ENCODE measurements at places on chromosomes 6 and 20. TPM values are rescaled to one million over a fixed set of nuclear protein-coding genes. Genes with fewer than 3 reads are reported as not detected.

DNA sequence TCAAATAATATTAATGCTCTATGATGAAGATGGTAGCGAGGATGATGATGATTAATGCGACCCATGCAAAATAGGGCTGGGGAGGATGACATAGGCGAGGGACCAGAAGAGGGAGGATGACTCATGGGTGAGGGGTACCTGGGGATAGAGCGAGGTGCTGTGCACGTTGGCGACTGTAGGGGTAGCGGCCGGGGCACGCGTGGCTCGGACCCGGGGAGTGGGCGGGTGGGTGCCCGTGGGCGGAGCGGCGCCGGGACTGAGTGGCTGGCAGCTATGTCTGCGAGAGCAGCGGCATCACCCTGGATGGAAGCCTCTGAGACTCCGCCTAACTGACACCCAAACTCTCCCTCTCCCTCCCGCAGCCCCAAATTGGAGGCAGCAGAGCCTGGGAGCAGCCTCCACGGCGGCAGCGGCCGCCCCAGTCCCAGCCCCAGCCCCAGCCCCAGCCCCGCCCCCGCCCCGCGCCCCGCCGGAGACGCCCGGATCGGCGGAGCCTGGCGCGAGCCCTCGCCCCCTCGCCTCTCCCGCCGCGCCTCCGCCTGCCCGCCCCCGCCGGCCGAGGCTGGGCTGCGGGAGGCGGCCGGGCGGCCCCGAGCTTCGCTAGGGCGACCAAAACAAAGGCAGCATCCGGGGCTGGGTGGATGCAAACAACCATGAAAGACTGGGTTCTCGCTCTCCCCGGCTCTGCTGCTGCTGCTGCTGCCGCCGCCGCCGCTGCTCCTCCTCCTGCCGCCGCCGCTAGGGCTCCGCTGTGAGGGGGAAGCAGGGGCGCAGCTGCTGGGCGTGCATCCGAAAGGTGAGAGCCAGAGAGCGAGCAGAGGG is at the start of gene RIMS1:
Gene RIMS1 (plus strand): TSS at position 367 of the 822 bp plus-strand sequence. CDS start 474 bp downstream, outside the sequence.
- no peak within 1 kb of the TSS for H3K4me3 ChIP-seq
- no peak within 1 kb of the TSS for H3K27ac ChIP-seq
- DNase-seq: no peak
- H3K27me3 ChIP-seq: peaks cover 24% of the 10 kb centered on the region

DNA sequence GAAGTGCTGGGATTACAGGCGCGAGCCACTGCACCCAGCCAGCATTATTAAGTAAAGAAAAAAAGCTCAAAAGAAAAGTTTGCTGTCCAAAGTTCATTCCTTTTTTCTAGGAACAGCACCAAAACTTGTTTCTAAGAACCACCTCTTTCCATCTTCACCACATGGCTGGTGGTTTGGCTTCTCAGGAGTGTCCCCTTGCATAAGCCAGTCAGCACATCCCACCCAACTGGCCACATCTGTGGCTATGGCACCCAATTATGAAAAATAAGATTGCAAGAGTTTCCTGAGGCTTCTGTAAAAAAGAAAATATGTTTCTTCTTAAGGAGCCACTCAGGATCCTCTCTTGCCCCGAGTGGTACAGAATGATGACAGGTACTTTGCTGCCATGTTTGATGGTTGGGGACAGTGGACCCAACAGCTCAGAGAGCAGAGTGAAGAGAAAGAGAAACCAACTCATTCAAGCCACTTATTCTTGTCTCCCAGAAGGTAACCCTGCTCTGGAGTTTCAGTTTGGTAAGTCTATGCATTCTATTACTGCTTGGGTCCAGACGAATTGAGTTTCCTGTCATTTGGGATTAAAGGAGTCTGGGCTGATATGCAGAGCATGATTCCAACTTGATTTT is 65.3 kb downstream of the PSMB1 start:
- H3K4me1 ChIP-seq: no peaks in the 10 kb centered on the region
- H3K4me3 ChIP-seq: no peak overlapping the region
- no peak overlapping the region for H3K27ac ChIP-seq

- H3K4me1 ChIP-seq: peaks cover 8% of the 10 kb centered on the region
- no peak overlapping the region for H3K27ac ChIP-seq
- DNase-seq: no peak
These were observed 47.6 kb upstream of the ADGRF4 start for GRCh38 chr6:47650553-47651432.

DNA sequence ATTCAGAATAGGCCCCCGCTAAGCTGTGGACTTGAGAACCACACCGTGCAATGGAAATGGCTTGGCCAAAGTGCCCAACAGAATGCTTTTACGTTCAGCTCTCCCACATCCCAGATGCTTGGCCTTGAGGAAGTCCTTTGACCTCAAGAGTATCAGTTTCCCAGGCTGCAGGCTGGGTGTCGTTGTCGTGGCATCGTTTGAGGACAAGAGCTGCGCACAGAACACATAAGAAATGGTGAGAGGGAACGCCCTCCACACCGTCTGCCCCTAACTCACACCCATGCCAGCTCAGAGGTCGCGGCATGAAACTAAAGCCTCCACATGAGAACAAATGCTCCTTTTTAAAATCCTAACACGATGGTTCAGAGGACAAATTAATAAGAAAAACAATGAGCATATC is 37.0 kb downstream of the NFATC2 start:
- no peaks in the 10 kb centered on the region for H3K36me3 ChIP-seq
- H3K27ac ChIP-seq: no peak overlapping the region
- no peaks in the 10 kb centered on the region for H3K27me3 ChIP-seq
- peaks cover 7% of the 10 kb centered on the region for H3K4me1 ChIP-seq
- no peak for DNase-seq

- no peak overlapping the region for H3K4me3 ChIP-seq
- no peaks in the 10 kb centered on the region for H3K4me1 ChIP-seq
- no peaks in the 10 kb centered on the region for H3K36me3 ChIP-seq
- no peak overlapping the region for H3K27ac ChIP-seq
- no peak for DNase-seq
These were observed 268.9 kb downstream of the CDH4 start for GRCh38 chr20:61520893-61521460.

The DACT2 gene
- polyA plus RNA-seq: not detected

The FGD2 gene
- polyA plus RNA-seq: 50.0 TPM
